ENCODE measurements at places on chromosomes 6 and 20.

DNA sequence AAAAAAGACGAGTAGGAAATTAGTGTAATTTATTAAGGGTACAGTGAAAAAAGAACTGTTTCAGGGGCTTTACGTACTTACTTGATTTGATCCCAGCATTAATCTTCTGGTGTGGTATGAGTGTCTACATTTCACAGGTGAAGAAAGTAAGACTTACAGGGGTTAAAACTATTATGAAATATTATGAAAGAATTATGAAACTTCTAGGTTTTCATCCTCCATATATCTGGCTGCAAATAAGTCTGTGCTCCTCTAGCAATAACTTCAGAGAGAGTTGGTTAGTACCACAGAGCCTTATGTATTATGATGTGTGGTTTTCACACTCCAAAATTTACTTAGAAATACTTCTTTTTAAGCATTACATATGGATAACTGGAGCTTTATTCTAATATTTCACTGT, 41.9 kb downstream of the ZFAND3 start:
- no peak for DNase-seq

GRCh38 chr6:1597924-1598323, 11.8 kb upstream of the FOXC1 start:
- DNase-seq: no peak

DNA sequence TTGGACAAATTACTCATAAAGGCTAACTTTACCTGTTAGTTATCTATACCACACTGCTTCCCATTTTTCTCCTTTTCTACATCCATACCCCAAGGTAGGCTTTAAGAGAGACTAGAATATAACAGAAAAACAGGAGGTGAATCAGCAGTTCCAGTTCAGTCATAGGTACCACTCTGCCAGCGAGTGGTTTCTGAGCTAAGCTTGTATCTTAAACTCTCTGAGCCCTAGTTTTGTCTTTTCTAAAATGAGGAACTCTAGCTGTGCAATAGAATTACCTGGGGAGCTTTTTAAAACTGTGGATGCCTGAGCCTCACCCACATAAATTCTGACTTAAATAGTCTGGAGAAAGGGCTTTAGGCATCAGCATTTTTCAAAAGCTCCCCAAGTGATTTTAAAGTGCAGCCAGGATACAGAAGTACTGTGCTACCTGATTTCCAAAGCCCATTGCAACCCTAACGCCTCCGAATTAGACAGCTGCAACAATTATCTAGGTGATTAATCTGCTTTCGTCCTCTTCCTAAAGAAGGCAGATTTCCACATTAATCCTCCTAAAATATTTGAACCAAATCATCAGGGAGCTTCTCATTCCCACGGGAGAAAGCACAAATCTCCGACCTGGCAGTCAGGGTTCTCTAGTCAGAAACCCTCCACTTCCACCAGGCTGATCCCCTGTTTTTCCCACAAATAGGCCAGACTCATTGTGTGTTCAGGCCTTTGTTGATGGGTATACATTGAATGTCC, 37.4 kb upstream of the RPL7L1 start:
- no peak for DNase-seq

- DNase-seq: peak; percentile 99
These were observed at the start of gene SLX4IP for GRCh38 chr20:10434832-10435812. Gene SLX4IP, plus strand, starts transcription at chr20:10435305. Its CDS starts 22,900 bp downstream, at chr20:10458205.

DNA sequence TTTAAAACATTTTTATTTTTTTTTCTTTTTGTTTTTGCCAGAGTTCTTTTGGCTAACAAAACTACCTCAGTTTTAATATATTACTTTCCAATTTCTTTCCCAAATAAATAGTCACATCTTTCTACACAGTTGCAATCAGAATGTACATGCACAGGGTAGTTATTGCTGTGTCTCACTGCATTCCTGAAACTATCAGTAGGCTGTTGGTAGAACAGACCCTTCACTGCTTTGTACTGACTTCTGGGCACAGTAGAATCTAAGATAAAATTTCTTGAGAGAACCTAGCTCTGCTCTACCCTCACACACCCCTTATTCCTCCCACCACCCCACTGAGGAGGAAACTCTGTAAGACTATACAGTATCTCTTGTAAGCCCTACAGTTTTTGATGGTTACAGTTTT, 19.9 kb downstream of the TPX2 start:
- DNase-seq: no peak

GRCh38 chr20:44736170-44737021, 9.3 kb upstream of the KCNK15 start:
- DNase-seq: no peak

GRCh38 chr20:50247196-50248094, 56.8 kb downstream of the CEBPB start:
- no peak for DNase-seq

- no peak for DNase-seq
These were observed 9.2 kb downstream of the ECI2 start for GRCh38 chr6:4125933-4126864.

DNA sequence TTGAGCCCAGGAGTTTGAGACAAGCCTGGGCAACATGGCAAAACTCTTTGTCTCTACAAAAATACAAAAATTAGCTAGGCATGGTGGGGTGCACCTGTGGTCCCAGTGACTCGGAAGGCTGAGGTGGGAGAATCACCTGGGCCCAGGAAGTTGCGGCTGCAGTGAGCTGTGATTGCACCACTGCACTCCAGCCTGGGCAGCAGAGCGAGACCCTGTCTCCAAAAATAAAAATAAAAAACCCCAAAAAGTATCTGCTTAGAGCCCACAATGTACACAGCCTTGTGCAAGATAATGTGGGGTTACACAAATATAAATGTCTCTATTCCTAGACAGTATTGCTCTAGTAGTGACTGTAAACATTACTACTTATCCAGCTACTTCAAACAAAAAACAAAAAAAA, 5.9 kb downstream of the ESF1 start:
- no peak for DNase-seq

DNA sequence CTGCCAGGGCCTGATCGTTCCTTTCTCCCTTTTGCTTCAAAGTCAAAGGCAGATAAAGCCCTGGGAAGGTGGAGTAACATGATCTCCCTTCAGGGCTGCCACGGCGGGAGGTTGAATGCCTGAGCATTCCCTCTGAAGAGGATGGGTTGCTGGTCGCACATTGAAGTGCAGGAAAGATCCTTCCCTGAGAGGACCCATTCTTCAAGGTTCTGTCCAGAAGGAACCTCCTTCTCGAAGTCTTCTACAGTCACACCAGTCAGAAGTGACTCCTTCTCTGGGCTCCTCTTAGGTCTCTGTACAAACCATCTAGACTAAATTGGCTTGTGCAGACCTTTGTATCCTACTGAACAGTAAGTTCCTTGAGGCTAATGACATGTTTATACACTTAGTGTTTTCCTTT, 192.6 kb upstream of the VGLL2 start:
- no peak for DNase-seq

GRCh38 chr6:111823831-111824607, 49.2 kb downstream of the FYN start:
- DNase-seq: no peak

DNA sequence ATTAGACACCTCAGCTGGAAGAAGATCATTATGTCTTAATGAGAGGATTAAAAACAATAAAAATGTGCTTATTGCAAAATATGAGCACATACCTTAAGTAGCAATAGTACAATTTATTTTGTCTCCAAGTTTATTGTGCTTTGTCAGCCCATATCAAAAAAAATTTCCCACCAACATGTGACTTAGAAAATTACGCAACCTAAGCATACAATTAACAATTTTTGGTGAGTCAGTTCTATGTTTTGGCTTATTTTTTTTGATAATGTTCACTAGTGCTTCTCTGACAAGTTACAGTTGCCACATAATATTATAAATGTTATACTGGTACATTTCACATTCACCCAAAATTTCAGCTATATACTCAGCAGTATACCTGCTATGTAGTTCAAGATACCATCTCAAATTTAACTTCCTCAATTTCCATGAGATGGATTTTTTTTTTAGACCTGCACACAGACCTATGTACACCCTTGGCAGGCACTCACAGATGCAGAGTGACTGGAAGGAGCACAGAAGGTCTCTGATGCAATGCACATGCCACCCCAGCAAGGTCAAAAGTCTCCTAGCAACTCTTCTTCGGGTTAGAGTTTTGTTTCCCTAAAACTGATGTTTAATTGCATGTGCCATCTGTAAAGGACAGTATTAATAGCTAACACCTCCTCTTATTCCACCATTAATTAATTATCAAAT, 112.4 kb downstream of the PRKN start:
- no peak for DNase-seq

- DNase-seq: no peak
These were observed 3.0 kb downstream of the CD83 start for GRCh38 chr6:14120546-14120945.

DNA sequence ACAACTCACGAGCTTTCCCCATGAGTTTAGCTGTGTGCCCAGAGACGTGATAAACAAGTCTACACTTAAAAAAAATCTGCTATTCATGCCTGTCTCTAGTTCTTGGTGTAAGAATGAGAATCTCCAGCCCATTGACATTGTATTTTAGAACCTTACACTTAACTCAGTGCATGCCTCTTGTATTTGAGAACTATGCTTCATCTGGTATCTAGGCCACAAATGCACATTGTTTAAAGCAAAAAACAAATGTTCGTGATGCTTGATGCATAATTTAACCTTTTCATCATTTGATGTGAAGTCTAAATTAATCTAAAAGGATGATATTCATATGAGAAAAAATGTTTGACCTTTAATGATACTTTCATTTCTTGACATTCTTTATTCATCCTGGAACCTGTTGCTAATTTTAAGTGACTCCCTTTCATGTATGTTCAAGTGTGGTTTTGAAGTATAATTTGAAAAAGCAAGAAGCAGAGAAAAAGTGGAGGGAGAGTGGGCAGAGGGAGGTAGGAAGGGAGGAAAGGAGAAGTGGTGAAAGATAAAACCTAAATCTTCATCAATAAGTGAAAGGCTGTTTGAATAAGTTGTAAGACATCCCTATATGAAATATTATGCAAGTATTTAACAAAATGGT, 116.9 kb downstream of the PFDN4 start:
- DNase-seq: no peak

- no peak for DNase-seq
These were observed 365.9 kb downstream of the RNF144B start for GRCh38 chr6:18753076-18753475.

DNA sequence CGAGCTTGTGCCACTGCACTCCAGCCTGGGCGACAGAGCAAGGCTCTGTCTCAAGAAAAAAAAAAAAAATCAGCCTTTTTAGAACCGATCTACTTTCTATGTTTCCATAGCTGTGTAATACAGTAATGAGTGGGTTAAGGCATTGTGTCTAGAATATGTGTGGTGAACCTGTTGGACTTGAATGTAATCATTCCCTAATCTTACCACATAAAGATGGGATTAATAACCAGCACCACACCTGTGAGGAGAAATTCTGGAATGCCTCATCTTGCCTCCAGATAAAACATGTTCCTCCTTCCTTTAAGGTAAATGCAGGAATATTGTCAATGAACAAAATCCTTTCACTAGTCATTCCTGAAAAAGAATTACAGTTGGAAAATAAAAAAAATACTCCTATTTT, 43.7 kb downstream of the MAPK14 start:
- no peak for DNase-seq

- DNase-seq: no peak
These were observed 105.0 kb upstream of the QKI start for GRCh38 chr6:163309491-163310026.

- DNase-seq: no peak
These were observed 93.7 kb downstream of the MYO6 start for GRCh38 chr6:75842732-75843131.

DNA sequence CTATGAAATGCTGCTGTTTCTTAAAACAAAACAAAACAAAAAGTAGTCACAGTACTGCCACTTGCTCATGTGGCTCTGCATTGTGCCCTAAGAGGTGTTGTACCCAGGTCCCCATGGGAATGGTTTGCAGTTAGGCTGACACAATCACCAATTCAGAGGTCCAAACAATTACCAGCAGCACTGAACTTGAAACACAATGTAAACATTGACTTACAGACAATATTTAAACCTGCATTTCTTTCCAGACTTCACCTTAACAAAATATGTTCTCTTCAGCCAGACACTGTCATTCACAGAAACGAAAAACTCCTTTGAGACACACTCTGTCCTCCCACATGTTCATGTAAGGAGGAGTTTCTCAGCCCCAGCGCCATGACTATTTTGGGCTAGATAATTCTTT, 206.8 kb upstream of the ARG1 start:
- DNase-seq: no peak

DNA sequence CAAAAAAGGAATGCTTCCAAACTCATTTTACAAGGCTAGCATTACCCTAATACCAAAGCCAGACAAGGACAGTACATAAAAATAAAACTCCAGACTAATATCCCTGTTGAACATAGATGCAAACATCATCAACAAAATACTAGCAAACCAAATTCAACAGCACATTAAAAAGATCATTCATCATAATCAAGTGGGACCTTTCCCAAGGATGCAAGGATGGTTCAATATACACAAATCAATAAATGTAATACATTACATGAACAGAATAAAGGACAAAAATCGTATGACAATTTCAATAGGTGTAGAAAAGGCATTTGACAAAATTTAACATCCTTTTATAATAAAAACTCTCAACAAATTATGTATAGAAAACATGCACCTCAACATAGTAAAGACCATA, 66.6 kb upstream of the CNR1 start:
- DNase-seq: no peak

GRCh38 chr6:134115715-134116074, 63.3 kb upstream of the SLC2A12 start:
- DNase-seq: peak; percentile 20

DNA sequence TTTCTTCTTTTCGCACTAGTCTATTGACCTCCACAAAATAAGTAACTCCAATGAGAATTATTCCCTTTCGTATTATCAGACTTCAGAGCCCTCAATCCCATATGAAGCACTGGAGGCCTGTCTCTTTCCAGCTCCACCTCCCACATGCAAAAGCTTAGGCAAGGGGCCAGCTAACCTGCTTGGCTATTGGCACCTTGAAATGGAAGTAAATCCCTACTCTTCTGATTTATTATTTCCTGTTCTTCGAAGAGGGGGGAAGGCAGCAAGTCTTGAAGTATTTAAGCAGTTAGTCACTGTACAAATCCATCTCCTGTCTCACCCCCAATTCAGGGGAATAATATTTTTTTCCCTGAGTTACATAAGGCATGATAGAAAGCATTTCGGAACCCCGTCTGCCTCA, 577.8 kb downstream of the MAFB start:
- DNase-seq: no peak

GRCh38 chr20:14890713-14891112, 553.3 kb upstream of the FLRT3 start:
- DNase-seq: no peak

GRCh38 chr6:148866657-148867268, 119.9 kb downstream of the UST start:
- DNase-seq: no peak

DNA sequence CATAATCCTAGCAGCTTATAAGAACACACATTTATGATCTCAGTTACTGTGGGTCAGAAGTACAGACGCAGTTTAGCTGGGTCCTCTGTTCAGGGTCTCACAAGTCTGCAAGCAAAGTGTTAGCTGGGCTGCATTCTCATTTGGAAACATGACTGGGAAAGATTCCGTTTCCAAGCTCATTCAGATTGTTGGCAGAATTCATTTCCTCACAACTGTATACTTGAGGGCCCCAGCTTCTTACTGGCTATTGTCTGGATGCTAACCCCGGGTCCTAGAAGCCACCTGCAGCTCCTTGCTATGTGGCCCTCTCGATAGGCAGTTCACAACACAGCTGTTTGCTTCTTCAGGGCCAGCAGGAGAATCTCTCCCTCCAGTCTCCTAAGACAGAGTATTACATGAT, 13.1 kb downstream of the TCP11 start:
- DNase-seq: no peak

GRCh38 chr6:167933847-167934246, 63.6 kb upstream of the KIF25 start:
- DNase-seq: no peak

- no peak for DNase-seq
These were observed 678 bp downstream of the BPIFB3 start for GRCh38 chr20:33054381-33054780.

Data from SHP77 treated with DMSO at 0.1 percent for 48 hours (cell line).